ENCODE measurements at places on chromosomes 7 and 10. TPM values are rescaled to one million over a fixed set of nuclear protein-coding genes. Genes with fewer than 3 reads are reported as not detected.
A peak's percentile ranks its signal among the peaks of the same experiment; 100 is the strongest.

- no peak for DNase-seq
These were observed 11.2 kb downstream of the KCNMA1 start for GRCh38 chr10:77626266-77626935.

DNA sequence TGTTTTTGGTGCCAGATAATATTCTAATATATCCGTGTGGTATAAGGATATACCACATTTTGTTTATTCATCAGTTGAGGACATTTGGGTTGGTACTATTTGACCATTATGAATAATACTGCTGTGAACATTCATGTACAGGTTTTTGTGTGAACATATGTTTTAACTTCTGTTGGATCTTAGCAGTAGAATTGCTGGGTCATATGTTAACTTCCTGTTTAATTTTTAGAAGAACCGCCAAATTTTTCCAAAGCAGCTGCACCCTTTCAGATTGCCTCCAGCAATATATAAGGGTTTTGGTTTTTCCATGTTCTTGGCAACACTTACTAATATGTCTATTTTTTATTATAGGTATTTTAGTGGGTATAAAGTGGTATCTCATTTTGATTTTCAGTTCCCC is 22.8 kb downstream of the VPS26A start:
- DNase-seq, result no peak

DNA sequence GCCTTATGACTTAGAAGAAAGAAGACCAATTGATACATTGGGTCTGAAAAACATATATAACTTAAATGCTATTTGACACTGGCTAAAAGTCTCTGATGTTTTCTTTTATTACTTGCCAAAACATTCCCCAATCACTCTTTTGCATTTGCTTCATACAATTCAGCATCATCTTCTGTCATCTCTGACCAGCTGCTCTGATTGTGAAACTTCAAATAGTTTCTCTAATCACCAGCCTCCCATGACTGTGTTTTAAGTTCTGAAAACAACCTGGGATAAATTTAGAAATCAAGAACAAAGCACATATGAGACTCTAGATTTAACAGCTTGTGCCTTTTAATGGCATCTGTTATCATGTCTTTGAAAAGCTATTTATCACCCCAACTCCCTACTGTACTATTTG is 208.4 kb upstream of the KCND2 start:
- DNase-seq, result no peak

DNA sequence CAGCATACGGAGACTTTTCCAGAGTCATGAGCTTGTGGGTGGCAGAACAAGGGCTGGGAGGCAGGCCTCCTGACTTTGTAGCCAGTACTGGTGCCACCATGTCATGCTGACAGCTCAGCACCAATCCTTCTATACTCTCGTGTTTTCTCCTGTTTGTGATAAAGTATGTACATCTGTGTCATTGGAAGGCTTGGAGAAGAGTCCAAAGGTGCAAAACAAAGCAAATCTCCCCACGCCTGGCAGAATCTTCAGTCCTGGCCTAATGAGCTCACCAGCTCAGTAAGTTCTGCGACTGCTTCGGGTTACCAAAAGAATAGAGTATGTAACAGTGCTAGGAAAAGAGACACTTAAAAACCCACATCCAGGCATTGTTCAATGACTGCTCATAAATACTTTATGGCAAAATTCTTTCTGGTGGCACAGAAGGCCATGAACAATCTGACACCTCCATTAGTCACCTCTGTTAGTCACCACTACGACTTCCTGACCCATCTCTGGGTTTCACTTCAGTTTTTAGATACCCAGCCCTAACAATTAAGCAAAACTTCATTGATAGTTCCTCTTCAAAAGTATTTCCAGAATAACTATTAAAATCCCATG is 24.5 kb downstream of the STEAP1 start:
- peak; percentile 27 for DNase-seq

GRCh38 chr7:21269021-21269420 is 158.9 kb upstream of the SP4 start:
- DNase-seq, result no peak

Gene SFTPA1
- not detected for total RNA-seq

DNA sequence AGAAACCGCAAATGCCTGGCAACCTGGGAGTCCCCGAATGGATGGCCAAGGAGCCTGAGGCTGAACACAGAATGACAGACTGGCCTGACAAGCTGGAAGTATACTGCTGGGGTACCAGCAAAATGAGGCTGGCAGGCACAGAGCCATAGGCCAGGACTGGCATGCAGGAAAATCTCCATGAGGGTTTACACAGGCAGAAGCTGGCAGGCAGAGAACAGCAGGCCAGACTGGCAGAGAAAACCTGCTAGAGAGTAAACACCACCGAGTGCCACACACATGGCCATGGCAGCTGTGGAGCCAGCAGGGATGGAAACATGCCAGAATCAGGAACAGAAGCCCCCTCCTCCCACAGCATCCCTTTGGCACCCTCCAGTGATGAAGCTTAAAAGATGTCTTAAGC is 63.4 kb downstream of the CRPPA start:
- DNase-seq, result no peak

Gene KCNH2
- 0.45 TPM for total RNA-seq

Gene GARIN1A
- not detected for total RNA-seq

DNA sequence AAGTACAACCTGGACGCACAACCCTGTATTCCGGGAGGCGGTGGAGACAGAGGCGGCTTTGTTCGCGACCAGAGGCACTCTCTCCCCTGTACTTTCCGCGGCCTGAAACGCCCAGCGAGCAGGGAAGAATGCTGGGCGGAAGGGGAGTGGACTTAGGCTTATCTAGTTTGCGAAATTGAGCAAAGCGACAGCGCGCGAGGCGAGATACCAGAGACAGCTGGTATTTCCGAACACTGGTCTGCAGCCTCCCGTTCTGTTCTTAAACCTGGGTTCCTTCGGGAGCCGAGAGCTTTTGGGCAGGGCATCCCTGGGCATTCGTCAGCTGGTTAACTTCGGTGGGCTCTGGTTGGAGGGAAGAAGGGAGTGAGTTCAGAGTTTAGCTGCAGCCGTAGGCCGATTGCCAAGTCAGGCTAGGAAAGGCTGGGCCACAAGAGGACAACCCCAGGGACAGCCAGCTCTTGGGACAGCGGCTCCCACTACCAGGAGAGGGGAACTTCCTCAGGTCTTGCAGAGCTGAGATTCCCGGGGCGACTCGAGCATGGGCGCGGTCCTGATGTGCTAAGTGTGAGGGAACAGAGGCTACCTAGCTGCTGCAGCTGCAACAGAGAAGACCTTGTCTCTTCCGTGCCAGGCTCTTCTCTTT is 3.9 kb downstream of the HMX3 start:
- DNase-seq, result no peak

- no peak for DNase-seq
These were observed 130.1 kb downstream of the NT5C2 start for GRCh38 chr10:103062854-103063590.

DNA sequence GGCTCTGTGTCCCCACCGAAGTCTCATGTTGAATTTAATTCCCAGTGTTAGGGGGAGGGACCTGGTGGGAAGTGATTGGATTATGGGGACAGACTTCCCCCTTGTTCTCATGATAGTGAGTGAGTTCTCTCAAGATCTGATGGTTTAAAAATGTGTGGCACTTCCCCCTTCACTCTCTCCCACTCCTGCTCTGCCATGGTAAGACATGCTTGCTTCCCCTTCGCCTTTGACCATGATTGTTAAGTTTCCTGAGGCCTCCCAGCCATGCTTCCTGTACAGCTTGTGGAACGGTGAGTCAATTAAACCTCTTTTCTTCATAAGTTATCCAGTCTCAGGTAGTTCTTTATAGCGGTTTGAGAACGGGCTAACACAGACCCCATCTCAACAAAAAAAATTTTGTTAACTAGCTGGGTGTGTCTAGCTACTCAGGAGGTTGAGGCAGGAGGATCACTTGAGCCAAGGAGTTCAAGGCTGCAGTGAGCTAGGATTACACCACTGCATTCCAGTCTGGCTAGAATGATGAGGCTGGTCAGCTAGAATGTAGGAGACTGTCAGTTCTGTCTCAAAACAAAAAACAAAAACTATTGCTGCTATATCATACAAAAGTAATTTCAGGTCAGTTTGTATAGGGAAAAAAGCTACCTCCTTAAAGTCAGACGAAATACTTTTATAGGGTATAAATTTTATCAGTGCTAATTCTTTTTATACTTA is 57.7 kb downstream of the ATAD1 start:
- DNase-seq, result peak; percentile 23

GRCh38 chr10:70779511-70780369 is 5.4 kb downstream of the TBATA start:
- no peak for DNase-seq

DNA sequence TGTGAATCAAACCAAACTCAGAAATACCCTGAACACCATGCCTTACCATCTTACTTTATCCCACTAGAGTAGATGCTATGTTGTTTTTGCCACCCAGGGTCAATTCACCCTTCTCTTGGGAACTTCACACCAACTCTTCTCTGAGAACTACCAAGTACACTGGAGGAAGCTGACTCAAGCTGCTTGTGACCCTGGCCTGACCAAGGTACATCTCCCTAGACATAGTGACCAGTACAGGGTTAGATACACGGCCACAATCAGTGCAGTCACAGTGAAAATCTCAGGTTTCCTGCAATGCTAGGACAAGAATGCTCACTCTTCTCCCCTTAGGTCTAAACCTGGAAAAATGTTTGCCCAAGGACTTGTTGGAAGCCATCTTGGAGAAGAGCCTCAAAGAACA is 31.8 kb downstream of the EZH2 start:
- DNase-seq, result no peak

DNA sequence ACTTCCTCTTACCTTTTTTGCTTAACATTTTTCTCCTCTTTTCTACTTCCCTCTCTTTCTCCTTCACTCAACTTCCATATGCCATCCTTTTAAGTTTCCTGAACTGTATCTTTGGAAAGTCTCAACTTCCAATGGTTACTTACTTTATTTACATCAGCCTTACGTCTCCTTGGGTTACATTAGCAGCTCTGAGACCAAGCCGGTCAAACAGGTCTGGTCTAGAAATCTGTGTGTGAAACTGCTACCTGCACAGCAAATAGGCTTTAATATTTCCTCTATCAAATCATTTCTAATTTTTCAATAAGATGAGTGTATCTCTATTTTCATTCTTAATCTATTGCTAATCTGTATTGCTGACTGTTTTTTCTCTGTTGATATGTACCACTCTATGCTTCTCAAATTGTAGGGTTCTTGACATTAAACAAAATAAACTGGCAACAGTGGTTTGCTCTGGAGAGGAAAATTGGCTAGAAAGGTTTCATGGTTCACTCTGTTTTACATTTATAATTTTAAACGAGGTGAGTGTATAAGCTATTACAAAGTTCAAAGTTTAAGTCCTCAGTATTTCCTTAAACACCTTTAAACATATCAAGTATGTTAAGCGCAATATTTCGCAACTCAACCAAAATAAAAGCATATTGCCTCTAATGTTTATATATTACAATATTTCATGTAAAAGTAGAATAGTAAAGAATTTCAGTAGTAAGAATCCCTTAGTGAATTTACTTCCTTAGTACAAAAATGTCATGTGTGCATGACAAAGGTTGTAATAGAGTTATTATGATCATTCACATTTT is 3.6 kb upstream of the SEMA3C start:
- no peak for DNase-seq

DNA sequence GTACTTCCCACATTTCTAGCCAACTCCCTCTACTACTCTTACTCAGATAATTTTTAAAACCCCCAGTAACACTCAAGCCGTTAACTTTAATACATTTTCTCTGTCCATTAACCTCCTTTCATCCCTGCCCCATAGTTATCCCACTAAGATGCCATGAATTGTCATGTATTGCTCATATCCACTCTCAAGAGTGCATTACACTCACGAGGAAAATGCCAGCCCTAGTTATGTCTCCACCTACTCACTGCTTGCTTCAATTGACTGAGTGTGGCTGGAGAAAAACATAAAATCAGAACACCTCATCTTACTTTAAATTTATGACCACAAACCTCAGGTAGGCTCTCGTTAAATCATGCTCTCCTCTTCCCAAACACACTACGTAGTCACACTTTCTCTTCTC is 324.1 kb upstream of the NPSR1 start:
- no peak for DNase-seq

GRCh38 chr10:106980495-106981451 is 183.7 kb downstream of the SORCS1 start:
- DNase-seq, result no peak

- DNase-seq, result peak; percentile 62
These were observed 14.7 kb downstream of the FAM241B start for GRCh38 chr10:69644658-69645295.

DNA sequence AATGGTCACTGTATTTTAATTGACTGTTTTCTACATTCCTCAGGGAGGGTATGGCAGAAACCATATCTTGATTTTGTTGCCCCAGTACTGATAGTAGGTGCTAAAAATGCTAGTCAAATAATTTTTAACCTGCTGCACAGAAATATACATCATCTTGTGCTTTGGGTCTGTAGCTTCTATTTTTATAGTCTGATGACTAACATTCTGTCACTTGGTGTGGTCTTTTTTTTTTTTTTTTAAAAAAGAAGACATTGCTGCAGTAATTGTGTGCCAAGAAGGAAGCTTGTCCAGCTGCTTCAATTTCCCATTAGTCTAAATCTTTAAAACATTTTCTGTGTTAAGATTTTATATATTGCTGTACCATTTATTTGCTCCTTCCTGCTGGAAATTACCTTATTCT is 83.6 kb downstream of the ICA1 start:
- no peak for DNase-seq

- DNase-seq, result no peak
These were observed 113.2 kb upstream of the SEM1 start for GRCh38 chr7:96822824-96823223.

Gene TRPV5
- total RNA-seq, result not detected

Gene TAS2R41
- not detected for total RNA-seq

Gene PIP4K2A
- total RNA-seq, result 108 TPM

All from activated CD4-positive, alpha-beta memory T cell treated with anti-CD3 and anti-CD28 coated beads for 36 hours (primary cell).